ENCODE measurements at places on chromosomes 6 and 20.

DNA sequence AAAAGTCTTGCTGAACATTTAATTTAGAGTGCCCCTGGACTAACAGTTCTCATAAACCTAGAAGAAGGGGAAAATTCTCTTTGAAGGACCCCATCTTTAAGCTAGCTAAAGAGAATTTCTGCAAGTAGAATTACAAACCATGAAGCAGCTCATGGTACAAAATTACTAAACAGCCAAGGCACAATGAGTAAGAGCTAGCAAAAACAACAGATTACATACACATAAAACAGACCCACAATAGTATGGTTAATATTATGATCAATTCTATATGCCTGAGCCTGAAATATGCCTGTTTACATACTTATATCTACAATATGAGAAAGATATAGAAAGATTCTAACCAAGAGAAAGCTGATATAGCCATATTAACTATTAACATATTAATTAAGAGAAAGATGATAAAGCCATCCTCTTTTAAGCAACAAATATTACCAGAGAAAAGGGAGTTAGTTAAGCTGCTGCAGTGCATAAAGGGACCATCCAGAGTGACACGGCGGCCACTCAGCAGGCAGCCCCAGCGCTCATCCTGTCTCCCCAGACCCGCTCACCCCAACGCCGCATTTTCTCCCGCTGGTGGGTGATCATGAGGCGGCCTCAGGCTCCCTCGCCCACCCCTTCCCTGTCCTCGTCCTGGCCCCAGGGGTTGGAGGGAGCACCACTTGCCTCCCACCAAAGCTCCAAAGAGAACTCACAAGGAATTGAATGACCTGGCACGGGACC lies 98.4 kb upstream of the CARMIL1 start:
- no peak for DNase-seq

- no peak for DNase-seq
These were observed 5.1 kb downstream of the RALGAPB start for GRCh38 chr20:38477747-38478146.

DNA sequence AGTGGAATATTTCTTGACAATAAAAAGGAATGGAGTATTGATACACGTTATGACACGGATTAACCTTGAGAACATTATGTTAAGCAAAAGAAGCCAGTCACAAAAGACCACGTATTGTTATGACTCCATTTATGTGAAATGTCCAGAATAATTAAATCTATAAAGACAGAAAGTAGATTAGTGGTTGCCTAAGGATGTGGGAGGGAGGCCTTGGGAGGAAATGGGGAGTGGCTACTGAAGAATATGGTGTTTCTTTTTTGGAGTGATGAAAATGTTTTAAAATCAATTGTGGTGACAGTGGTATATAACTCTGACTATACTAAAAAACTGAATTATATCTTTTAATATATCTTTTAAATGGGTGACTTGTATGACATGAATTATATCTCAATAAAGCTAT lies 30.1 kb downstream of the TRPC4AP start:
- DNase-seq = no peak

DNA sequence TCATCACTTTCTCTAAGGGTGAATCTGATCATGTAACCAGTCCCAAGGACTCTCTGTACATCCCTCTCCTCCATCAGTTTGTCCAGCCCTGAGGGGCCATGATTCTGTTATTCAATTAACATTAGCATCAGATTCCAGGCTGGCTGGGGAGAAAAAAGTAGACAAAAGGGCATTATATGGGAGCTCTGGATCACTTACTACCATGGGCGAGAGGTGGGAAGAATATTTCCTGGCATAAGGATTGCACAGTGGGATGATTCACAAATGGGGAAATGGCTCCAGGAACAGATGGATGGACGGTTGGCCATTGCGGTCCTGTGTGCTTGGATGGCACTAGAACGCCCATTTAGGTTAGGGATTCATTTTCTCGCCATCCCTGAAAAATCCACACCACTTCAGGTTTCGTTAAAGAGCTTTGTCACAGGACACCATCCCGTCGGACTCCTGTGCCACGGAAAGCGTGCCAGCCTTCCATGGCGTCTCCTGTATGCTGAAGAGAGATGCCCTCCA lies 112.6 kb downstream of the THBS2 start:
- DNase-seq = no peak

GRCh38 chr6:109021870-109022269 lies 72.8 kb downstream of the SESN1 start:
- no peak for DNase-seq

- DNase-seq = no peak
These were observed 25.9 kb downstream of the GNAS start for GRCh38 chr20:58878399-58878798.

GRCh38 chr20:6994452-6994851 lies 227.0 kb downstream of the BMP2 start:
- DNase-seq = no peak

DNA sequence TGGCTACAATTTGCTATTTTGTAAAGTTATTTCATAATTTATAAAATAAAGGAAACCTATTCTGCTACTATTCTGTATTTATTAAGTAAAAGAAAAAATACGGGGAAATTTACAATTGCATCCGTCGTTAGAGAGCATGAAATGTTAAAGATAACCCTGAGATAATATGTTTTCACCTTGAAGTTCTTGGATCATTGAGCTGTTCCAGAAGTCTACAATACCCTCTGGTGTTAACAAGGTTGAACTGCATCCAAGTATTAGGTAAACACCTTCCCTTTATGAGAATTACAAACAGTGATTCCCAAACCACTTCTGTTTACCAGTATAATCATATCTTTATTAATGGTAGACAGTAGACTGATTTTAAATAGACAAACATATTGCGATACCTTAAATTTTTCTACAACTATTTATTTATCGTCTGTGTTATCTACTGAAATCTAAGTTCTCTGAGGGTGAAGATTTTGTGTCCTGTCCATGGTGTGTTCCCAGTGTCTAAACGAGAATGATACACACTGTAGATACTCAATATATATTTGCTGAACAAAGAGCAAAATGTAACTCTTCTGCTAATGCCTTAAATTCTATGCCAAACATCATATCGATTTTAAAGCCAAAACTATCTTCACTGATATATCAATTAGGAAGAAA lies 28.2 kb downstream of the TBC1D32 start:
- DNase-seq = peak; percentile 54

DNA sequence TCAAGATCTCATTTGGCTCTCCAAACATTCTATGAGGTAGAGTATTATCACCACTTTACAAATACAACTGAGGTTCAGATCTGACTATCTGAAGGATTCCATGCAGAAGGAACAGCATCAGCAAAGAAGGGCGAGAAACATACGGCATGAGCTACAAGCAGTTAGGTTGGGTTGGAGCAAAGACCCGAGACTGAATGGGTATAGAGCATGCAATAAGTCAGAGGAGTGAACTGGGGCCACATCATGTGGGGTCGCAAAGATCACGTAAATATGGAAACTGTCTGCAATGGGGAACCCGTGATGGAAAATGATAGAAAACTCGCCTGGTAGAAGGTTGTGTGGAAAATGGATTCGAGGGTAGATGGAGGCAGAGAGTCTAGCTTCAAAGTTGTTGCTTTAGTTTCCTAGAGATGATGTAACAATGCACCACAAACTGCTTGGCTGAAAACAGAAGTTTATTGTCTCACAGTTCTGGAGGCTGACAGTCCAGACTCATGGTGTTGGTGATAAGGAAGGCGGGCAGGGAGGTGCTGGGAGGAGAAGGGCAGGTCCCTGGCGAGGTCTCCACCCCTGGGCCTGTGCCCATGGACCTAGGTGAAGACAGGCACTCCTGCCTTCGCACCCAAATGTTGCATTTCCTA lies 44.3 kb upstream of the BCLAF1 start:
- no peak for DNase-seq

DNA sequence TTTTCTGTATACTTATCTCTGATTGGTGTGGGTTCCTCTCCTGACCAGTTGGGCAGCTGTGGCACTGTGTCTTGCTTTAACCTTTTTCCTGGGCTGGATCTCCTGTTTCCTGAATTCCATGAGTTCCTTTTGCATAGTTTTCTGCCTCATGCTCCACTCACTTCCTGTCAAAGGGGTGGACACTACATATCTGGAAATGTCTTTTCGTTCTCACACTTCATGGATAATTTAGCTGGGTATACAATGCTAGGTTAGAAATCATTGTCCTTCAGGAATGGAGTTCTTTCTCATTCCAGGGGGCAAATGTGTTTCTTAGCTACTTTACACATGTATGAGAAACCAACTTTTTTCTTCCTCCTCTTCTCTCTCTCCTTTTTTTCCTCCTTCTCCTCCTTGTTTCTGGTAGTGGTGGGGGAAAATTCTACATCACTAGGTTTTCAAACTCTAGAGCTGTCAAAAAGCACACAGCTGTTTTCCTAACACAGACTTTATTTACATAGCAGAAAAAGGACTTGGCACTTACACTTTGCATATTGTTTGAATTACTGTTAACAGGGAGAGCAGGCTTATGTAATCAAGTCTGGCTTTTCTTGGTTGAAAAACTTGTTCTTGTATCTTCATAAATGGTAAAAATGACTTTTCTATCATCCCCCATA lies 9.0 kb upstream of the DDX27 start:
- no peak for DNase-seq

DNA sequence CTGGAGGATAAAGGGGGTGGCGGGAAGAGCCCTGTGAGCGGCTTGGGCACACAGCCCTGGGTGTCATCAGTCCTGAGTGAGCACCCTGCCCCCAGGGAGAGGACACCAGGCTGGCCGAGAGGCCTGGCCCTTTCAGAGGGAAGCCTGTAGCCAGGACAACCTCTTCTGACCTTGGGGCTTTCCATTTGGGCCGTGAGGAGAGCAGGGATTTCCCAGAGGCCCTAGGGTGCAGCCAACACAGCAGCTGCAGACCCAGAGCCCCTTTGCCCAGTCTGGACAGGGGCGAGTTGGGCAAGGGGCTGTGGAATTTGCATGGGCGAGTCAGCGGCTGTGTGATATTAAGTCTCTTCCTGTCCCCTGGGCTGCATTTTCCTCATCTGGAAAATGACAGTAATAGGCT lies 6.3 kb downstream of the MAP1LC3A start:
- DNase-seq = no peak

- DNase-seq = no peak
These were observed 3.4 kb downstream of the GMNN start for GRCh38 chr6:24778121-24778520.

GRCh38 chr6:71015392-71015791 lies 58.5 kb upstream of the B3GAT2 start:
- no peak for DNase-seq

GRCh38 chr6:159390381-159390780 lies 221.2 kb downstream of the FNDC1 start:
- no peak for DNase-seq

DNA sequence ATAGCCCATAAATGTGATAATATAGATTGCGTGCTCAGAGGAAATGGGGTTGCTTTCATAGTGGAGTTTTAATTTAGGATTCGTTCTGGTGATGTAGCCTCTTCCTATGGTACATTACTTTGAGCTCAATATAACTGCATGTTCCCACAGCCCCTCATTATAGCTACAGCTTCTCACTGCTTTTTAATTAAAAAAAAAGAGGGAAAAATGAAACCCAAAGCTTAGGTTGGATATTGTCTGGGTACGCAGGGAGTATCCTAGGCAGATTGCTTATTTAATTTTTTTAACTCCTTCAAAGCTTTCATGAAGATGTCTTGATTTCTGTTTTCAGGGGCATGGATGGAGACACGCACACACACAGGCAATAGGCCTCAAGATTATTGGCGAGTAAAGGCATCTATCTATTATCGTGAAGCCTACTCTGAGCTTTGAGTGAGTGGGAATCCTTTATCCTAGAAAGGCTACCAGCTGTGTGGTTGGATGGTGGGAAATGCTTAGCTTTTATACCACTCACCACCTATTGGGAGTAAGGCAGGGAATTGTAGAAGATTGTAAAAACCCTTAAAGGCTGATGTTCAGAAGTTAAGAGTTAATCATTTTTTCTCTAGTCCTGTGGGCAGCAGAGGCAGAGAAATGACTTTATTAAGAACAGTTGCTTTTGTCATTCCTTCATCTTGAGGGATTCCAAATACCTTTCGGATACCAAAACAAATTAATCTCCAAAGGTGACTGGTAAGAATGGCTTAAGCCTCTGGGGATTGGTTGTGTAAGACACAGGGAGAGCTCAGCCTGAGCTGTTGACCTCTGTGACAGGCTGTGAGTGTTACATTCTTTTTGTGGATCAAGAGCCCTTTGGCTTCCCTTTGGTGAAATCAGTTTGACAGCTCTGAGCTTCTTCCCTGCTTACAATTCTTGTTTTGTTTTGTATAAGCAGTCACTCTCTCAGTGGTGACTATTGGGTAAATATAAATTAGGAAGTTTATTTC lies 33.4 kb downstream of the CTNNBL1 start:
- no peak for DNase-seq

GRCh38 chr6:16819752-16820151 lies 58.5 kb upstream of the ATXN1 start:
- no peak for DNase-seq

- no peak for DNase-seq
These were observed 51.0 kb upstream of the FBXO30 start for GRCh38 chr6:145865595-145865994.
